ENCODE measurements at places on chromosomes 11 and 22. TPM values are rescaled to one million over a fixed set of nuclear protein-coding genes. Genes with fewer than 3 reads are reported as not detected.

GRCh38 chr11:93756748-93757147, 15.3 kb downstream of the C11orf54 start:
- peaks cover 66% of the 10 kb centered on the region for H3K36me3 ChIP-seq
- no peaks in the 10 kb centered on the region for H3K4me1 ChIP-seq
- no peaks in the 10 kb centered on the region for H3K27me3 ChIP-seq
- H3K4me3 ChIP-seq = no peak overlapping the region
- peak overlapping the region; percentile 28 for H3K27ac ChIP-seq

C11orf16 gene
- total RNA-seq = not detected

DNA sequence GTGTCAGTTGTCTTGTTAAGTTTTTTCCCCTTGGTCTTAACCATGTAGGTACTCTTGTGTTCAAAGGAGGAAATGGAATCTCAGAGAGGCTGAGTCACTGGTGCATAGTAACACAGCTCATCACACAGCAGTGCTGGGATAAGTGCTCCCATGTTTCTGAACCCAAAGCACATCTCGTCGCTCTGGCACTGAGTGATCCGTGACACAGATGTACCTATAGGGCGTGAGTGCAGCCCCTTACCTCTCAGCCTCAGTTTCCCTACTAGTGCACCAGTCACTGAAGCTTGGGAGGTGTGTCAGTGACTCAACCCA, 234.0 kb downstream of the ST3GAL4 start:
- no peaks in the 10 kb centered on the region for H3K4me1 ChIP-seq
- H3K27ac ChIP-seq = no peak overlapping the region
- peaks cover 90% of the 10 kb centered on the region for H3K27me3 ChIP-seq
- DNase-seq = no peak
- H3K4me3 ChIP-seq = no peak overlapping the region

- no peak overlapping the region for H3K27ac ChIP-seq
- H3K27me3 ChIP-seq = no peaks in the 10 kb centered on the region
- H3K4me1 ChIP-seq = peaks cover 60% of the 10 kb centered on the region
- H3K36me3 ChIP-seq = no peaks in the 10 kb centered on the region
- no peak for DNase-seq
- H3K4me3 ChIP-seq = no peak overlapping the region
Measured at GRCh38 chr11:2690596-2691354, 9.0 kb downstream of the KCNQ1OT1 start.

DNA sequence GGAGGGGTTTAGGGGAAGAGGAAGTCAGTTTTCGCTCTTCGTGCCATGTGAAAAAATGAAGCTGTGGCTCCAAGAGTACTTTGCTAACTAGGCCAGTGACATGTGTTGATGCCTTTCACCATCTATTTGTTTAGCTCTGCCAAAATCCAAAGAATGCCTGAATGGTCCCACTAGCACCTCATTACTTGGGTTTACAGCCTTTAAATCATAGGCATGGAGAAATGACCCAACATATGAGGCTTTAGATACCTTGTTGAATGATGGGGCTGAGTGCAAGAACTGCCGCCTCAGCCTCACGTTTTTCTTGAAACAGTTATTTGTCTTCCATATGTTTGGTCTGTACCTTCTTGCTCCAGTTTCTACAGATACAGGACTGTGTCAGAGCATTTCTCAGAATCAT, 8.3 kb downstream of the RBM4 start:
- H3K4me3 ChIP-seq = no peak overlapping the region
- H3K36me3 ChIP-seq = peaks cover 52% of the 10 kb centered on the region
- no peaks in the 10 kb centered on the region for H3K27me3 ChIP-seq
- no peak for DNase-seq
- H3K27ac ChIP-seq = peak overlapping the region; percentile 30
- peaks cover 31% of the 10 kb centered on the region for H3K4me1 ChIP-seq

DNA sequence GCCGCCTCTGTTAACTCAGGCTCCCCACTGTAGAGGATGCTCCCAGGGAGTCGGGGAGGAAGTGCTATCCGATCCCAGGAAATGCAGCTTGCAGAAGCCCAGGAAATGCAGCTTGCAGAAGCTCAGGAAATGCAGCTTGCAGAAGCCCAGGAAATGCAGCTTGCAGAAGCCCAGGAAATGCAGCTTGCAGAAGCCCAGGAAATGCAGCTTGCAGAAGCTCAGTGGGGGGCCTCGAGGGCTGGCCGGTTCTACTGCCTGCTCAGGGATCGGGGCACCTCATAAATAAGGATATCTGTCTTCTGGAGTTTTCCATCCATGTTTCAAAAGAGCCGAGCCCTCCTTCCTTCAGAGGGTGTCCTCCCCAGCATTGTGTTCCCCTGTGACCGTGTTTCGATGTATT, 25.1 kb upstream of the SMIM38 start:
- no peak overlapping the region for H3K4me3 ChIP-seq
- H3K36me3 ChIP-seq = no peaks in the 10 kb centered on the region
- H3K27ac ChIP-seq = no peak overlapping the region
- H3K27me3 ChIP-seq = no peaks in the 10 kb centered on the region
- no peak for DNase-seq

KCNQ1 gene
- total RNA-seq = 7.8 TPM

DNA sequence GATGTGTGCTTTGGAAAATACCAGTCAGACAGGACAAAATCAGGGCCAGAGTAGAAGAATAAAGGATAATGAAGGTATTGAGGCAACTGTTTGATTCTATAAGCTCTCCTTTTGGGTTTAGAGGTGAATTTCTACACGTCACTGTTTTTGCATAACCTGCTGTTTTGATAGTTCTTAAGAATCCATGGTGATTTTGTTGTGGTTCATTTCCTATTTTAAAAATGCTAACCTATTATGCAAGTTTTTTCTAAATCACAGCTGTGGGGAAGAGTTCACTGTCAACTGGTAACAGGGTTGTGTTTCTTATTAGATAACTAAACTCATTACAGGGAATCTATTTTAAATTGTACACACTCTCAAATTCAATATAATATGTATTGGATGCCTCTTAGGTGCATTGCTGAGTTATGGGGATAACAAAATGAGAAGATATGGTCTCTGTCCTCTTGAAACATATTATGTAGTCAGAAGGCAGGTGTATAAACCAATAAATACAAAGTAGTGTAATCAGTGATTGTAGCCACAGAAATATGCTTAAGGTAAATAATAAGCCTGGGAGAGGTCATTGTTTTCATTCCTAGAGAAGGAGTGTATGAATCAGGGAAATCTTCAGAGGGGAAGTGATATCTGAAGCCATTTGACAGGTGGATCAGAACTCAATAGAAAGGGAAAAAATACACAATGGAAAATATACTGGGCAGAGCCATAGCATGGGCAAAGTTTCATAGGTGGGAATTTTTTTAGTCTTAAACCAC, 192.5 kb downstream of the FAT3 start:
- H3K27ac ChIP-seq = no peak overlapping the region
- no peaks in the 10 kb centered on the region for H3K4me1 ChIP-seq
- DNase-seq = no peak

FOLR1 gene
- total RNA-seq = 1.8 TPM

DNA sequence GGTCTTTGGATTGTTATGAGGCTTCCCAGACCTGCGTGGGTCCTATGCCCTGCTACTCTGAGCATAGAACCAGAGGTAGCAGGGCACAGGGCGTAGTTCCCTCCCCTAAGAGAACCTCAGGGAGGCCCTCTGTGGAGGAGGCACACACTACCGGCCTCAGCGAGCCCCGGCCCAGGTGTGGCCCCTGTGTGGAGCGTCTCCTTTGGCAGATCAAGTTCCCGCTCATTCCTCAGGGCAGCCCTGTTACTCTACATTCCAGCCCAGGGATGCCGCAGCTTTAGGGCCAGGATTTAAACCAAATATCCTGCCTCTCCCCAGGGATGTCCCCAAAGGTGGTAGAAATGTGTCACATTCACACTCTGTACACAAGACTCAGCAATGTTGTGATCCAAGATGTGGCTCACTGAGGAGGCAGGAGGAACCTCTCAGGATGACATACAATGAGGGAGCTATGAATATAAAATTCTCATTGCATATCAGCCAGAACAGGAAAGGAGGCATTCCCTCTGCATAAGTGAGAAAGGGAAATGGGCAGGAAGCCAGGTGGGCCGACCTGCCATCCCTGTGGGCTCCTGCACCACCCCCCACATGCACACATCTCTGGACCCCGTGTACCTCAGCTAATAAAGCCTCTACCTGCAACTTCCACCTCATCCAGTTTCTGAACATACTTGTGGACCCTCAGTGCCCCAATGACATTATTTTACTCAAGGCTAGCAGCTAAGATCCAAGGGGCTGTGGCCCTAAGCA, 131.9 kb upstream of the TEAD1 start:
- H3K36me3 ChIP-seq = no peaks in the 10 kb centered on the region
- H3K4me1 ChIP-seq = peaks cover 2% of the 10 kb centered on the region
- H3K27ac ChIP-seq = no peak overlapping the region
- DNase-seq = no peak

DNA sequence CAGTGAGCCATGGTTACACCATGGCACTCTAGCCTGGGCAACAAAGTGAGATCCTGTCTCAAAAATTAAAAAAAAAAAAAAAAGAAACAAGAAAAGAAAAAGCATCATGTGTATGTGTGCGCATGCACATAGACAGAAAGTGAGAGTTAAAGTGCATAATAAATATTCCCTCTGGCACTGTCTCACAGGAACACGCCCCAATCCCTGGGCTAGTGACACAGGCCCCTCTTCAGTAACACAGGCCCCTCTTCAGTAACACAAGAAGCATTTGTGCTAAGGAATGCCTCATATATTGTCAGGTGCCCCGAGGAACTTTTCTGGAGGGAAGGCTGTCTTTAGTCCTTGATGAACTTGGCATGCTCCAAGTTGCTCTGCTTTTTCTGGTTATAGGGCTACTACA, 57.5 kb downstream of the RPL27A start:
- no peaks in the 10 kb centered on the region for H3K36me3 ChIP-seq
- H3K4me1 ChIP-seq = no peaks in the 10 kb centered on the region
- H3K27ac ChIP-seq = no peak overlapping the region
- no peak overlapping the region for H3K4me3 ChIP-seq
- no peak for DNase-seq

DEFB131B gene
- total RNA-seq = not detected

DNA sequence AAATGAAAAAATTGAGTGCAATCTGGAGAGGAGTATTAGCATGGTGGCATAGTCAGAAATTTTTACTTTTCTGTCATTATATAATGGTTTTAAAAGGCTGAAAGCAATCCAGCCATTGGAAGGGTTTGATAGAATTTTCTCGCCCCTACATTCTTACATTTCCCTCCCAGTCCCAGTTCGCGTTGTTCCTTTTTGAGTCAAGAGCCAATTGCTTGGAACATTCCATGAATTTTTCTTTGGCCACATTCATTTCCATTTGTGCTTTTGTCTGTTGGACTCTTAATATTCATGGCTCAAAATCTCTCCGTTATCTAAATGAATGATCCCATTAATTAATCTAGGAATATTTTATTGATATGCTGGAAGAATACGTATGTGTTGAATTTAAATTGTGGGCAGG, 66.0 kb downstream of the GRK3 start:
- no peak for DNase-seq
- peaks cover 17% of the 10 kb centered on the region for H3K4me1 ChIP-seq
- H3K27me3 ChIP-seq = no peaks in the 10 kb centered on the region
- no peaks in the 10 kb centered on the region for H3K36me3 ChIP-seq

All from cardiac muscle cell (in vitro differentiated cells and primary cell).